ENCODE measurements at places on chromosomes 3 and 15.

GRCh38 chr3:58640700-58641372, 25.7 kb downstream of the FAM3D start:
- peak; percentile 67 for DNase-seq

- DNase-seq: peak; percentile 86
These were observed 14.0 kb downstream of the VILL start for GRCh38 chr3:38004415-38005075.

DNA sequence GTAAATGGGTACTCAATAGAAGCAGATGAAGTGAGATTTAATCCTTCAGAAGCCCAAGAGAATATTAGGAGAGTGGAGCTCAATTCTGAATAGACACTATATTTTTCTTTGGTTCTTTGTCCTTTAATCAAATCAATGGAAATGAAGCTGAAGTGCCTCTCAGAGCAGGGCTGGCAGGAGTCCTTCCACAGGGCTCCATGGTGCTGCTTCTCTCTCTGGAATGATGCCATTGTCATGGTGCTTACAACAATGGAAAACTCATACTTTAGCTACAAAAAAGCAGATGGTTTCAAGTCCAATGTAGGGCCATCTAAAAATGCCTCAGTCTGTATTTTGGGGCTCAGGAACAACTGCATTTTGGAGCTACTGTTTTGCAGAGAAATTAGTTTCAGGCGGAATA, 125.1 kb downstream of the SNRK start:
- no peak for DNase-seq

DNA sequence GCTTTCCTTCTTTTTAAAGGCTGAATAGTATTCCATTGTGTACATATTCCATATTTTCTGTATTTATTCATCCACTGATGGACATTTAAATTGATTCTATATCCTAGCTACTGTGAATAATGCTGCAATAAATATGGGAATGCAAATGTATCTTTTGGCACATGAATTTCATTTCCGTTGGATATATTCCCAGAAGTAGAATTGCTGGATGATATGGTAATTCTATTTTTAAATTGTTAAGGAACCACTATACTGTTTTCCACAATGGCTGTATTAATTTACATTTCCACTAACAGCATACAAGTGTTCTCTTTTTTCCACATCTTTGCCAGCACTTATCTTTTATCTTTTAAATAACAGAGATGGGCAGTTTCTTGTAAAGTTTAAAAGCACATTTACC, 302.7 kb downstream of the CTNNB1 start:
- no peak for DNase-seq

- DNase-seq: no peak
These were observed 98.7 kb downstream of the CHST2 start for GRCh38 chr3:143218166-143218835.

- no peak for DNase-seq
These were observed 254.1 kb upstream of the ZNF717 start for GRCh38 chr3:76039431-76039830.

All from ascending aorta (tissue), 2 donors.